ENCODE measurements at places on chromosomes 1 and 21.

DNA sequence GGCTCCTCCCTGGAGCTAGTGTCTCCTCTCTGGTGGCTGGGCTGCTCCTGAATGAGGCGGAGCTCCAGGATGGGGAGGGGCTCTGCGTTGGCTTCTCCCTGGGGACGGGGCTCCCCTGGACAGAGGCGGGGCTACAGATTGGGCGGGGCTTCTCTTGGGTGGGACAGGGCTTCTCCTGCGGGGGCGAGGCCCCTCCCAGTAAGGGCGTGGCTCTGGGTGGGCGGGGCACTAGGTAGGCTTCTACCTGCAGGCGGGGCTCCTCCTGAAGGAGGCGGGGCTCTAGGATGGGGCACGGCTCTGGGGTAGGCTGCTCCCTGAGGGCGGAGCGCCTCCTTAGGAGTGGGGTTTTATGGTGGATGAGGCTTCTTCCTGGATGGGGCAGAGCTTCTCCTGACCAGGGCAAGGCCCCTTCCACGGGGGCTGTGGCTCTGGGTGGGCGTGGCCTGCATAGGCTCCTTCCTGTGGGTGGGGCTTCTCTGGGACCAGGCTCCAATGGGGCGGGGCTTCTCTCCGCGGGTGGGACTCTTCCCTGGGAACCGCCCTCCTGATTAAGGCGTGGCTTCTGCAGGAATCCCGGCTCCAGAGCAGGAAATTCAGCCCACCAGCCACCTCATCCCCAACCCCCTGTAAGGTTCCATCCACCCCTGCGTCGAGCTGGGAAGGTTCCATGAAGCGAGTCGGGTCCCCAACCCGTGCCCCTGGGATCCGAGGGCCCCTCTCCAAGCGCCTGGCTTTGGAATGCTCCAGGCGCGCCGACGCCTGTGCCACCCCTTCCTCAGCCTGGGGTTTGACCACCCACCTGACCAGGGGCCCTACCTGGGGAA is 22.7 kb upstream of the ARF1 start:
- no peak overlapping the region for H3K4me3 ChIP-seq
- H3K36me3 ChIP-seq: no peaks in the 10 kb centered on the region
- peaks cover 60% of the 10 kb centered on the region for H3K27me3 ChIP-seq

GRCh38 chr1:14735841-14736240 is 137.4 kb downstream of the KAZN start:
- H3K36me3 ChIP-seq: no peaks in the 10 kb centered on the region
- DNase-seq: no peak
- H3K27me3 ChIP-seq: 0 out of 2 replicates have a peak, but pooled peaks cover 4% of the 10 kb centered on the region
- no peak overlapping the region for H3K4me3 ChIP-seq

- H3K36me3 ChIP-seq: no peaks in the 10 kb centered on the region
- peak overlapping the region; percentile 61 for H3K27ac ChIP-seq
- DNase-seq: no peak
- peaks cover 39% of the 10 kb centered on the region for H3K4me1 ChIP-seq
- H3K4me3 ChIP-seq: peak overlapping the region; percentile 60
Measured at GRCh38 chr1:109391626-109392025, 6.1 kb downstream of the SORT1 start.

GRCh38 chr1:61081686-61082310 is 563 bp upstream of the NFIA start:
- no peak overlapping the region for H3K27ac ChIP-seq
- H3K27me3 ChIP-seq: no peaks in the 10 kb centered on the region
- peak; percentile 57 for DNase-seq
- H3K36me3 ChIP-seq: no peaks in the 10 kb centered on the region

DNA sequence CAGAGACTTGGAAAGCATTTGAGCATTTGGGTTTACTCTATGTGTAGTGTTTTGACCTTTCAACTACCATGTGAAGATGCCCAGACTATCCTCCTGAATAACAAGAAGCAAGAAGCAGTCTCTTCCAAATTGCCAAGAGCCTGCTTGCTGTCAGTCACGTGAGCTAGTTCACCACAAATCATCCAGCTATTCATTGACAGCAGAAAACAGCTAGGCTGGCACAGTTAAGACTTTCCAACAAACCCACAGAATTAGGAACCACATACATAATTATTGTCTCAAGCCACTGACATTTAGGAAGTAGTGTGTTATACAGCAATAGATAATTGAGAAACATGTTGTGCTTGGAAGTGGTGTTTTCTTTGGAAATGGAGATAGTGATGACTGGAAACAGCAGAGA is 1652.0 kb downstream of the NCAM2 start:
- no peaks in the 10 kb centered on the region for H3K36me3 ChIP-seq
- DNase-seq: no peak
- no peak overlapping the region for H3K4me3 ChIP-seq
- H3K27me3 ChIP-seq: no peaks in the 10 kb centered on the region
- H3K27ac ChIP-seq: no peak overlapping the region
- no peaks in the 10 kb centered on the region for H3K4me1 ChIP-seq

- no peaks in the 10 kb centered on the region for H3K27me3 ChIP-seq
- H3K4me3 ChIP-seq: no peak overlapping the region
- DNase-seq: peak; percentile 9
- H3K4me1 ChIP-seq: peaks cover 10% of the 10 kb centered on the region
Measured at GRCh38 chr21:38848187-38848609, 42.5 kb downstream of the ETS2 start.

Data from GM23248 (cell line).